ENCODE measurements at places on chromosomes 3 and 15. TPM values are rescaled to one million over a fixed set of nuclear protein-coding genes. Genes with fewer than 3 reads are reported as not detected.

DNA sequence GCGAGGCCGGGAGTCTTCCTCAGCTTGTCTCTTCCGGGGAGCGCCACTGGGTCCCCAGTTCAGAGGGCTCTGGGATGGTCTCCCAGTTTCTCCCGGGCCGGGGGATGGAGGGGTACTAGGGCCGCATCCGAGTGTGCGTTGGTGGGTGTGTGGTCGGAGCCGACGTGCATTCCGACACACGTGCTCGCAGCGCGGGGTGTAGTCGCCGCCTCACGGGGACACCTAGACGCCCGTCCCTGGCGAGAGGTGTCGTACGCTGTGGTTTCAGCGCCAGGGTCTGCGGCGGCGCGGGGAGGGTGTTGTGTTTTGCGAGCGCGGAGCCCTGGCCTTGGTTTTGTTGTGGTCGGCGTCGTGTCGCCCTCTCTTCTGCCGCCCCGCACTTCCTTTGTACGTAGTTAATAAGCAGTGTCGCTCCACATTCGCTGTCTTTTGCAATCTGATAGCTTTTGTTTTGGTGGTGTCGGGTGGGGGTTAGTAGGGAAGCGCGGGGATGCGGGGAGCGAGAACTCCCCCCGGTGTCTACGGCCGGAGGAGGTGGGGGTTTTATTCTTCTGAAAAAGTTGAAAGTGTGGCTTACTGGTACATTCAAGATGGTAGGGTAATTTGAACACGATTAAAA is 2.2 kb downstream of the IGF1R start:
- peak overlapping the region; percentile 95 for H3K27ac ChIP-seq
- no peak for DNase-seq
- peaks cover 41% of the 10 kb centered on the region for H3K4me1 ChIP-seq
- no peaks in the 10 kb centered on the region for H3K36me3 ChIP-seq
- peak overlapping the region; percentile 96 for H3K4me3 ChIP-seq
- H3K27me3 ChIP-seq: peaks cover 9% of the 10 kb centered on the region

DNA sequence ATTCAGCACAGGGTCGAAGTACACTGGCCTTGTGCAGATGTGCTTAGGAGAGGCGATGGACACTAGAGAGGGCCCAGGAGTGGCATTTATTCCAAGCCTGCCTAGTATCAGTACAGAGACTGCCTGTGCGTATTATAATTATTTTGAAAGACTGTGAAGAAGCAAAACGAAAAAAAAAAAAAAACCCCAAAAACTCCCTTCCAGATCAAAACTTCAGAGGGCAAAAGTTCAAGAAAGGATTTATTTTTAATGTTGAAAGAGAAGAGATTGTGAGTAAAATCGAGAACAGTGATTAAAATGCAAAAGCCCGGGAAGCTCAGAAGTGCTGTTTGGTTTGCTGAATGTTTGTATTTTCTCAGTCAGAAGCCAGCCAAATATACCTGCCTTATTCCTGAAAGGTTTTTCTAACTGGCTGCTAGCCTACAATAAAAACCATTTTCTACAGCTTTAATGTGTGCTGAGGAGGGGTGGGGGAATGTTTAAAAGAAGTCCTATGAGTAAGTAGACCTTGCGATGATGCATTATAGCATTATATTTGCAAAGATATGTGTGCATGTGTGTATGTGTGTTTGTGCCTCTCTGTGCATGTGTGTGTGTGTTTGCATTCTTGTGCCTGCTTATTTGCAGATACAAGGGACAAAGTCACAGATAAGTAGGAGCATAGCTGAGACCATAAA is 19.3 kb upstream of the LZTFL1 start:
- H3K4me1 ChIP-seq: no peaks in the 10 kb centered on the region
- H3K4me3 ChIP-seq: no peak overlapping the region
- H3K27ac ChIP-seq: no peak overlapping the region
- no peaks in the 10 kb centered on the region for H3K36me3 ChIP-seq
- no peak for DNase-seq
- peaks cover 20% of the 10 kb centered on the region for H3K27me3 ChIP-seq

The IL17RE gene
- total RNA-seq: 13.6 TPM

The RGMA gene
- total RNA-seq: 37.0 TPM
